Stimulated activated CD8-positive, alpha-beta memory T cell treated with anti-CD3 and anti-CD28 coated beads, Interleukin-12 subunit alpha, Interleukin-12 subunit beta, amount 100 ng/mL, for 4 hours (primary cell): ENCODE measurements at places on chromosomes 7 and 10.

DNA sequence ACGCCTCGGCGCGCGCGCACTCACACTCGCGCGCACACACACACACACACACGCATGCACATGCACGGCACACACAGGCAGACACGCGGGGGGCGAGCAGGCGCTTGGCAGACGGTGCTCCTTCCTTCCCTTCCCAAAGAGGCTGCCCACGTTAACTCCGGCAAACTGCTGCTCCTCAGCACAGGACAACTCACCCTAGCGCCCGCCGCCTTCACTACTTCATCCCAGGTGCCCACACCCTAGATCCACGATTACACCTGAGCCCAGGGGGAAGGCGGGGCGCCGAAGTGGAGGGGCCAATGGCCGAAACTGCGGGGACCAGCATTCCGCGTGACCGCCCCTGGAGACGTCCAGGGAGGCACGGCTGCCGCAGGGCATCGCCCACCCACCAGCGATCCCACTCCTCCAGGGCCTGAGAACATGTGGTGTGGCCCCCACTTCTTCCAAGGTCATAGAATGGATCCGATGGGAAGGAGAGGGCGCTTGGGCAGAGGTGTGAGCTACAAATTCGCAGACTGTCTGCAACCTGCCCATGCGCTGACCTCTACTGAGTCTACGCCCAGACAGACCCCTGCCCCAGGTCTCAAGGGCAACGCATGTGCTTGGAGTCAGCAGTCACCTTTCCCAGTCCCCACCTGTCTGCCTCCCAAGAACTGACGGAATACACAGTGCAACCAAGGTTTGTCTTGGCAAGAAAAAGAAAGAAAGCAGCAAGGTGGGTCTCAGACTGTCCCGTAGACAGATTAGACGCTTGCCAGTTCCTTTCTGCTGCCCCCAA, 74.6 kb downstream of the CALN1 start:
- DNase-seq = no peak

DNA sequence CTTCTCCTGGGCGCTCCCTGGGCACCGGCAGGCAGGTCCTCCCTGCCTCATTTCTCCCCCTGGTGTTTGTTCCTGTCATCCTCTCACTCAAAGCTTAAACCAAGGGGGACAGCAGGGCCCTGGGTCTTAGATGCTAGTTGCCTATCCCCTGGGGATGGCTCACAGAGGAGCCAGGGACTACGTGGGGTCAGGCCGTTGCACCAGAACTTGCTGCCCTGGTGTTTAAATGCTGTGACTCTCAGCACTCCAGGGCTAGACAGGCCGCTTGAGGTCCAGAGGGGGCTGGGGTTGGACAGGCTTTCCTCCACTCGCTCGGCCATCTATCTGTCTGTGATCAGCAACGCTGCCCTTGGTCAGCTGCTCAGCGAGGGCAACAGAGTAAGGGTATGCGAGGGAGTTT, 340.3 kb downstream of the CXCL12 start:
- no peak for DNase-seq

GRCh38 chr7:6268023-6268900, 4.2 kb downstream of the CYTH3 start:
- no peak for DNase-seq

GRCh38 chr7:102193806-102194205, 92.9 kb upstream of the SH2B2 start:
- DNase-seq = no peak

- no peak for DNase-seq
Measured at GRCh38 chr7:39979406-39980073, 29.5 kb downstream of the CDK13 start.

GRCh38 chr10:132371641-132372081, 25.3 kb upstream of the PWWP2B start:
- DNase-seq = no peak

GRCh38 chr10:90224791-90225566, 523.6 kb downstream of the KIF20B start:
- DNase-seq = no peak

- DNase-seq = no peak
Measured at GRCh38 chr10:8331387-8331786, 276.9 kb downstream of the GATA3 start.

DNA sequence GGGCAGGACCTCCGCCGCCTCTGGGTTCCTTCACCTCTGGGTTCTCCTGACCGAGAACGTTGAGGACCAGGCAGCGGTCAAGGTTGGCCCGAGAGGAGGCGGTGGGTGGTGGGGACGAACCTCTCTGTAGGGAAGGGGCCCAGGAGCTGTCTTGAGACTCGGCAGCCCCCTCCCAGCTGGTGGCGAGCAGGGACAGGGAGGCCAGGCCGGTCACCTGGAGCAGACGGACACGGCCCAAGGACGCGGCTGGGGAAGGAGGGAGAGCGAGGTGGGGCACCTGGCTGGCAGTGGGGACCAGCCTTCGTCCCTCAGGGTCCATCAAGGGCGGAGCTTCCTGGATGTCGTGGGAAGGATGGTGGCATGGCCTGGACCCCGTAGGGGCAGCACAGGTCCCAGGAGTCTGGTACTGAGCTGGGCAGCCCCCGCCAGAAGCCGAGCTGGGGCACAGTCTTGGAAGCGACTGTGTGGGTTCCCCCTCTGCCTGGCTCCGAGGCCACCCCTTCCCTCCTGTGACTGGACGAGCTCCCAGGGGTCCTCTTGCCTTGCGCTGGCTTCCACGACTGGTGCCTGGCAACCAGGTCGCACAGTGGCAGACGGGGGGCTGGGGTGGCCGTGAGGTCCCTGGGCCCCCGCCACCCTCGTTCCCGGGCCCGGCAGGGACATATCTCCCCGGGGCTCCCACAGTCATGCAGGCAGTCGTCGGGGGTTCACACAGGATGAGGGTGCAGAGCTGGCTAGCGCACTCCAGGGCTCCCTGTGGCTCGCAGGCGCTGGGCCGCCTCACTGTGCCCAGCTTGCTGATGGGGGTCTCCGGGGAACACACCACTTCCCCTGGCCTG, 89.9 kb downstream of the DNAJB6 start:
- no peak for DNase-seq

DNA sequence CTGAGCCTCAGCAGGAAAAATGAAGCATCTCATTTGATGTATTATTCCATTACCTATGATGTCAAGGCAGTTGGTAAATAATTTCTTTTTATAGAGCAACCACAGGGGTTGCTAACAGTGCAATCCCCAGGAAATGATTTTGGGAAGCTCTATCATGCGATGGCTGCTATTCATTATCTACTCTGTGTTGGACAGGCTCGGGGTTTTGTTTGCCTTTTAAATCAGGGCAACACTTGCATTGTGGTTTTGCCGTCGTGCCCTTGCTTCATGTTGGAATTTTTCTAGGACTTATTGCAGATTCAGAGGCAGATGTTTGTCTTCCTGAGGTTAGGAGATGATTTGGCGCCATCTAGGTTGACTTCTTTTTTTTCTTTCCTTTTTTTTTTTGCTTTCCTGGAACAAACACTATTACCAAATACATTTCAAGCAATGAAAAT, 128.4 kb downstream of the BICC1 start:
- DNase-seq = no peak

- no peak for DNase-seq
Measured at GRCh38 chr7:16905300-16906044, 23.7 kb upstream of the AGR3 start.

DNA sequence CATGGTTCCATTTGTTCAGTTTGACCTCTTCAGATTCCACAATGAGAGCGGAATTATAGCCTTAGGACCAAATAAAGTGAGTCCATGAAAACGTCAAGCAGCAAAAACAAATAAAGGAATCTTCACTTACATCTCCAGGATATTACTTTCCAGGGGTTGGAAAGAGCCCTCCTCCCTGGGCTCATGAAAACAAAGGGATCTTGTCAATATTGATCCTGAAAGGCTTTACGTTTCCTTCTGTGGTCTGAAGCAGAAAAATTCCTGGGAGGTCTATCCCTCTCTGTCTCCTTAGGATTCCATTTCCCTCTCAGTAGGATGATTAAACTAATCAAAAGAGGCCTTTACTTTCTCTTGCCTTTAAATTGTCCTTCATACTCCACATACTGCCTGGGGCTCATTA, 293.5 kb downstream of the GPAM start:
- DNase-seq = no peak

DNA sequence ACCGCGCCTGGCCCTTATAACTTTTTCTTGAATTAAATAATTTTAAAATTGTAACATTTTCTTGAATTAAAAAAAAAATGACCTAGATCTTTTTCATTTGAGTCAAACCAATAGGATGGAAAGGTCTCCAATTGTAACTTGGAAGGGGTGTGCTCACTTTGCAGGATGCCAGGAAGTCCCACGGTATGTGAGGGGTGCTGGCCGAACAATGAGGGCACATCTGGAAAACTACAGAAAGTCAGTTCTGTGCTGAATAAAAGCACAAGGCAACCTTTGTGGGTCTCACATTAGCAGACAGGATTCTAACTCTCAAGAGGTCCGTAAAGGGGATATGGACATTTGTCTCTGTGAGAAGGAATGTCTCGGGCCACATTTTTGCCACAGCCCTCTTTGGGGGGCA, 52.8 kb upstream of the PDLIM1 start:
- DNase-seq = no peak

DNA sequence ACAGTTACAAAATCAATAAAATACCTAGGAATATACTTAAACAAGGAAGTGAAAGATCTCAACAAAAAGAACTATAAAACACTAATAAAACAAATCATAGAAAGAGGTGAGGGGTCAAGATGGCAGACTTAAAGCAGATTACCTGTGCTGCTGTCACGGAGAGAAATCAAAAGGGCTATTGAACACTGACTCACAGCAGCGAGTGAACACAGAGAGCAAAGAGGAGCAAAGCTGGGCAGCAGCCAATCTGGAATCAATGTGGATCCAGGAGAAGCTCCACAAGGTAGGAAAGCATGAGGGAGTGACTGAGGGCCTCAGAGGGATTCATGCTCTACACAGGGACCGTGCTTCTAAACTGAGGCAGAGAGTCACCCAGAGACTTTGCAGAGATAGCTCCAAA, 562.0 kb upstream of the SEMA3D start:
- no peak for DNase-seq

DNA sequence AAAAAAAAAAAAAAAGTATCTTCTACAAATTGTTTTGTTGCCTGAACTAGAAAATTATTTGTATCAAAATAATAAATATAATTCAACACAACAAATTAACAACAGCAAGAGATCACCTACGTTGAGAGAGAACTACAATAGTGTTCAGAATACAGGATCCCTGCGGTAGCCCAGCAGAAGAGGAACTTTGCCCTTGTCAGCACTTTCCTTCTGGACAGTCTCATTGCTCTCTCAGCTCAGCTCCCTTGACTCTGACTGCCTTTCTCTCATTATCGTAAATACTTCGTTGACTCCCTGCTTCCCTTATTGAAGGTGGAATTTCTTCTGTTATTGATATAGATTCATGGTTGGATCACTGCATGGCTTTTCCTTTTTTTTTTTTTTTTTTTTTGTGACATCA, 469.5 kb upstream of the VSTM2A start:
- no peak for DNase-seq

DNA sequence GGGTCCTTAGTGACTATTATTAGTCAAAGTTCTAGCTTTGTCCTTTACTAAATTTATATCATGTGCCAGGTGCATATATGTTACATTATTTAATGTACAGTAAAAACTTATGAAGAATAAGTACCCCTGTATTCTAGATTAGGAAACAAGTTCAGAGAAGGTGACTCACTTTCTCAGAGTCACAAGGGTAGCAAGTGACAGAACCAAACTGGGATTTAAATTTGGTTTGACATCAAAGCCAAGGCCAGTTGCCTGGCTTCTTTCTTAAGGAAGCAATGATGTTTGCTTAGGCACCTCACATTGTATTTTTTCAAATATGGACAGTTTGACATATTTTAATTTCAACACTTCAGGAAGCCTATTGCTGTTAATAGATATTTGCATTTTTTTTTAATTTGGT, 2.5 kb downstream of the LSM8 start:
- no peak for DNase-seq

- DNase-seq = no peak
Measured at GRCh38 chr10:69151984-69152383, 28.0 kb downstream of the VPS26A start.

- no peak for DNase-seq
Measured at GRCh38 chr10:82924711-82925110, 1049.7 kb downstream of the NRG3 start.

GRCh38 chr7:26267601-26268166, 24.0 kb upstream of the SNX10 start:
- no peak for DNase-seq

DNA sequence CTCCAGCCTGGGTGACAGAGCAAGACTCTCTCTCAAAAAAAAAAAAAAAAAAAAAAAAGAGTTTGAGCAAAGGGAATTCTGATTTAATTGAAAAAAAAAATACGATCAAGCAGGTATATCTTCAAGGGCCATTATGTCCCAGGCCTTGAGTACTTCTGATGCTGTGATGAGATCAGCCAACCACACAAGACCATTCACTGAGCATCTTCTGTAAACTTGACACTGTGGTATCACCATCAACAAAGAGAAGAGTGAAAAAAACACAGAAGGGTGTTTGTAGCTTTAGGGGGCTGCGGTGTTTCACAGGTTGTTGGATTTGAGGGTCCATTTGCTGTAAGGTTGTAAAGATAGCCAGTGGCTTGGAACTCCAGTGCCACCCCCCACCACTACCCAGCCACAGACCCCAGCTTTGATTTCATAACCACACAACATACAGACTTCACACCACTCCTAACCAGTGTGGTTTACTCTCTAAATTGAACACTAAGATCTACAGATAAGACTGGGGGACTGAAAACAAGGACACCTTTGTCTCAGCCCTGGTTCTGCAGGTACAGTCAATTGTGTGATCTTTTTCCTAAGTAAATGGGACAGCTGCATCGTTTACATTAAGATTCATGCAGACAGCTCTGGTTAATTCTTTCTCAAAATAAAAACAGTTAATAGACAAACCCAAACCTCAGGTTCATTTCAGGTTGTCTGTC, 66.4 kb downstream of the CDC123 start:
- DNase-seq = no peak

GRCh38 chr7:135317676-135318325, 84.2 kb downstream of the STRA8 start:
- no peak for DNase-seq

DNA sequence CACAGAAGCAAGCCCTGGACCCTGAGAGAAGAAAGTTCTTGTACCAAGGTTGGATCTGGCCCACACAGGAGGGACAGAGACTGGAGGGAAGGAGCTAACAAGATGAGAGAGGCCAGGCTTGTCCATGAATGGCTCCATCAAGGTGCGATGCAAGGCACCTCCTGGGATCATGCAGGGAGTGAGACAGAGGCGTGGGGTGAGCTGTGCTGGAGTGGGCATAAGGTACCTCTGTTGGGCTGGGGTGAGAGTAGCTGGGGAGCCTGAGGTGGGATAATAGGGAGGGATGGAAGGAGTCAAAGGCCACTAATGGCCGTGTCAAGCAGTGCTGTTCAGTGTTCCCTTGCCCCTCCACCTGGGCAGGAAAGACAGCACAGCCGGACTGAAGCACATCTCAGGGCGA, 9.9 kb downstream of the TMEM72 start:
- no peak for DNase-seq

- no peak for DNase-seq
Measured at GRCh38 chr7:64625114-64626082, 40.5 kb upstream of the ZNF107 start.

DNA sequence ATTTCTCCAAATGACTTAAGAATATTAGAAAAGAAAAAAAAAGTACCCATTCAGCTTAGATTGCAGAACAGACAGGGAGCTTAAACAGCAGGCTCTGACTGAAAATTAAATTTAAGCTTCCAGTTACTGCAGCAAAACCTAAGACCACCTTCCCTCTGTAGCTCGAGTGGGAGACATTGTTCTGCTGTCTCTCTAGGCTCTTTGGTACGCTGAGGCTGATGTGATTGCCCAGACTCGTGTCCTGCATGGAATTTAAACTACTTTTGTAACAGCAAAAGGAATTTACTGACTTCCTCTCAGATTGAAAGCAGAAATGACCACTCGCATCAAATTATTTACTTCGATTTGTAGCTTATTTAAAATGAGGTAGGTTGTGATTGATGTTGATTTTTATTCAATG, 124.6 kb downstream of the LRRTM3 start:
- DNase-seq = no peak
